ENCODE measurements at places on chromosomes 7 and 10.

GRCh38 chr10:124824507-124824906 lies 22.9 kb downstream of the ABRAXAS2 start:
- H3K27me3 ChIP-seq = no peaks in the 10 kb centered on the region
- no peak overlapping the region for H3K4me3 ChIP-seq
- no peak for DNase-seq
- no peak overlapping the region for H3K27ac ChIP-seq
- H3K36me3 ChIP-seq = peaks cover 51% of the 10 kb centered on the region
- H3K4me1 ChIP-seq = no peaks in the 10 kb centered on the region

DNA sequence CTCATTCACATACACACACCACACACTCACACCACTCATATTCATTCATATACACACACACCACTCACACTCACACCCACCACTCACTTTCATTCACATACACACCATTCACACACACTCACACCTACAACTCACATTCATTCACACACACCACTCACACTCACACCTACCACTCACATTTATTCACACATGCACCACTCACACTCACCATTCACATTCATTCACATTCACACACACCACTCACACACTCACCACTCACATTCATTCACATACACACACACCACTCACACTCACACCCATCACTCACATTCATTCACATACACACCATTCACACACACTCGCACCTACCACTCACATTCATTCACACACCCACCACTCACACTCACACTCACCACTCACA lies 25.4 kb upstream of the C10orf120 start:
- H3K4me1 ChIP-seq = no peaks in the 10 kb centered on the region
- H3K4me3 ChIP-seq = no peak overlapping the region
- peaks cover 70% of the 10 kb centered on the region for H3K27me3 ChIP-seq
- H3K27ac ChIP-seq = no peak overlapping the region
- no peak for DNase-seq

GRCh38 chr7:137634356-137634755 lies 212.4 kb downstream of the DGKI start:
- no peak for DNase-seq
- H3K4me3 ChIP-seq = no peak overlapping the region
- no peaks in the 10 kb centered on the region for H3K4me1 ChIP-seq
- no peaks in the 10 kb centered on the region for H3K27me3 ChIP-seq
- H3K36me3 ChIP-seq = no peaks in the 10 kb centered on the region

GRCh38 chr10:130337696-130338635 lies 201.8 kb downstream of the GLRX3 start:
- no peaks in the 10 kb centered on the region for H3K36me3 ChIP-seq
- no peak overlapping the region for H3K27ac ChIP-seq
- no peak for DNase-seq
- H3K27me3 ChIP-seq = peaks cover 79% of the 10 kb centered on the region
- H3K4me3 ChIP-seq = no peak overlapping the region

- DNase-seq = no peak
- peaks cover 5% of the 10 kb centered on the region for H3K36me3 ChIP-seq
- H3K4me3 ChIP-seq = no peak overlapping the region
- H3K4me1 ChIP-seq = no peaks in the 10 kb centered on the region
These were observed 418.1 kb downstream of the THSD7A start for GRCh38 chr7:11413901-11414300.
